ENCODE measurements at places on chromosomes 16 and 17.

DNA sequence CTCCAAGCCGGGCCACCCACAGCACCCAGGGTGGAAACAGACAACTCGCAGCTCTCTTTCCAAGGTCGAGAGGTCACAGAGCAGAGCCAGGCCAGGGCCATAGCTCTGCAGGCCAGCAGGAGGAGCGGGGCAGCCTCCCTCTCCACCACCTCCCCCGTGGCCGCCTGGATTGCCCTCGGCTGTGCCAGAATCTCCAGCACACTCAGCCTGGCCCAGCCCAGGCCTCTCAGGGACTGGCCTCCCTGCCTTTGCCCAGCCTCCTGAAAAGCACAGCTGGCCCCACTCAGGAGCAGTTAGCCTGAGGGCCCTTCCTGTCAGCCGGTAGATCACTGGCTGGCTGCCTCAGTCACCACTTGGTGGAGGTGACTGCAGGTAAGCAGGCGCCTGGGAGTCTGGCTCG, 85.8 kb upstream of the SEC14L1 start:
- DNase-seq, result no peak

GRCh38 chr16:85898521-85899442, at the start of gene IRF8:
IRF8 (plus strand) TSS chr16:85899162; CDS start chr16:85903016, 3,854 bp downstream.
- DNase-seq, result peak; percentile 72

GRCh38 chr16:668519-669171, 713 bp downstream of the RHOT2 start:
- no peak for DNase-seq

GRCh38 chr17:82884341-82884969, 44.6 kb upstream of the ZNF750 start:
- DNase-seq, result no peak

- no peak for DNase-seq
Measured at GRCh38 chr16:76190057-76190456, 87.1 kb upstream of the CNTNAP4 start.

- DNase-seq, result no peak
Measured at GRCh38 chr17:82816358-82816757, 23.5 kb downstream of the ZNF750 start.

DNA sequence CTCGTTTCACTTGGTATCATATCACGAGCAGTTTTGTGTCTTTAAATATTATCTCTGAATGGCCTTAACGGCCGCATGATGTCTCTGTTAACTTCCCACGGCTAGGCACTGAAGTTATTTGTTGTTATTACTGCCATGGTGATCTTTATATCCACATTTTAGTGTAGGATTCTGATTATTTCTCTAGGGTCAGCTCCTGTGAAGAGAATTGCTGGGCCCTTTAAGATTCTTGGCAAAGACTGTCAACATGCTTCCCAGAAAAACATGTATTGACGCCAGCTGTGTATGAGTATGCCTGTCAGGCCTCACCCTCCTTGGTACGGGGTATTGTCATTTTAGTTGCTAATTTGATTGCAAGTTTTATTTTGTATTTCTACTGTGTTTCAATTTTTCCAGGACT, 263.5 kb downstream of the SNX29 start:
- DNase-seq, result no peak

- no peak for DNase-seq
Measured at GRCh38 chr17:76446449-76447231, 6.3 kb downstream of the UBE2O start.

GRCh38 chr16:88431651-88432050, 21.4 kb upstream of the ZFPM1 start:
- DNase-seq, result no peak

GRCh38 chr17:22512057-22512456, 819.7 kb downstream of the KCNJ18 start:
- no peak for DNase-seq

- no peak for DNase-seq
Measured at GRCh38 chr16:293043-293775, 10.2 kb downstream of the PDIA2 start.

- DNase-seq, result no peak
Measured at GRCh38 chr16:661184-661821, 6.6 kb upstream of the RHOT2 start.

DNA sequence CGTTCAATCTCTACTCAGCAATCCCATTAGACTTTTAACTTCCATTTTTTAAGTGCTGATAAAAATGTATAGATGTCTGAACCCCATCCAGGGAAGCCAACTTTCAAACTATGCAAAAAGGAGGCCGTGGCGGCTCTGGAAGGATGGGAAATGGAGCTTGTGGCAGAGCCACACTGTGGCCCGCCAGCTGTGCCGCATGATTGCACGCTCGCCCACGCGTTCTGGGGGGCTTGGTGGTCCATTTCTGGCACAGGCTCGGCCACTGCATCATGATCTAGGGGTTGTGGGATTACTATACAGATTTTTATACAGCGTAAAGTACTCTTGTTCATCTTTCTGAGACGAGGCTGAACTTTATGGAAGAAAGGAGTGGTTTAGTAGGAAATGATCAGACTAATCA, 57.6 kb downstream of the FOXL1 start:
- DNase-seq, result no peak

GRCh38 chr17:82019690-82020571, 2.7 kb downstream of the CENPX start:
- peak; percentile 52 for DNase-seq

- DNase-seq, result no peak
Measured at GRCh38 chr17:5562661-5563360, 21.5 kb downstream of the NLRP1 start.

GRCh38 chr17:50201276-50201854, at the start of gene COL1A1:
COL1A1 (minus strand) TSS chr17:50201631; CDS start chr17:50201513, 118 bp downstream.
- DNase-seq, result no peak

DNA sequence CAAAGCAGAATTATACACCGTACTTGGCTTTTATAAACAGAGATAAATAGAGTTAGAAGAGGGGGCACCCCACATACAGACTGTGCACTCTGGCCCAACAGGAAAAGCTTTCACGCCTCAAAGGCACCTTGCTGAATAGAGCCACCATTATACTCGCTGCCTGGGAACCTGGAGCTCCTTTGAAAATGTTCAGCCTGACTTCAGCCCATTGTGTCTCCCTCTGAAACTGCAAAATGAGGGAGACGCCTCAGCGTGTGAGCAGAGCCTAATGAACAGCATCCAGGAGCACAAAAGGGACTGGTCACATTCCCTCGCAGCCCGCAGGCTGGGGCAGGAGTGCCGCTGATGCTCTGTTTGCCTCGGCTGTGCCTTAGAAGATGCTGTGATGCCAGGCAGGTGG, 46.3 kb downstream of the ABCC12 start:
- no peak for DNase-seq

GRCh38 chr16:26456074-26456473, 610.7 kb upstream of the C16orf82 start:
- DNase-seq, result no peak

DNA sequence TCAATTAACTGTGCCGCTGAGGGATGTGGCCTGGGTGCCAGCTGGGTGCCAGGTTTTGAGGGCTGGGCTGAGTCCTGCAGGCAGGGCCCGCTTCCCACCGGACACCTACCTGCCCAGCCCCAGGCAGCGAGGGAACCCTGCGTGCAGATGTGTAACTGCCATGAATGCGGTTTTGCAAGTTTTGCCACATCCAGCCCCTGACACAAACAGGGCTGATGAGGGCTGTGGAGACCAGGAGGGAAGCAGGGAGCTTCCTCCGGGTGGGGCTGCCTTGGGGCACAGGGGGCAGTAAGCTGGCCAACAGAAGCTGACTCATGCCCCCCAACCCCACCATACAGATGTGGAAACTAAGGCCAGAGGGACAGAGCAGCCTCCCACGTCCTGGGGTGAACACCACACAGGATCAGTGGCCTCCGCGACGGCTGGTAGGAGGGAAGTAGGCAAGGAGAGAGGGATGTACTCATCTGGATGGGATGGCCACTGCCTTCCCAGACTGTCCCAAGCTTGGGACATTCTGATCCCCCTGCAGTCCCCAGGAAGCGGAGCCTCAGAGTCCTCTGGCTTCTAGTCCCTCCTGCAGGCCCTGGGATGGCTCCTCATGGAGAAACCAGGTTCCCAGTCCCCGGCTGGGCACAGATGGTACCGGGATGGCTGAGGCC, 1.6 kb downstream of the UBALD1 start:
- no peak for DNase-seq

GRCh38 chr16:51577621-51578303, 426.7 kb upstream of the SALL1 start:
- DNase-seq, result no peak

DNA sequence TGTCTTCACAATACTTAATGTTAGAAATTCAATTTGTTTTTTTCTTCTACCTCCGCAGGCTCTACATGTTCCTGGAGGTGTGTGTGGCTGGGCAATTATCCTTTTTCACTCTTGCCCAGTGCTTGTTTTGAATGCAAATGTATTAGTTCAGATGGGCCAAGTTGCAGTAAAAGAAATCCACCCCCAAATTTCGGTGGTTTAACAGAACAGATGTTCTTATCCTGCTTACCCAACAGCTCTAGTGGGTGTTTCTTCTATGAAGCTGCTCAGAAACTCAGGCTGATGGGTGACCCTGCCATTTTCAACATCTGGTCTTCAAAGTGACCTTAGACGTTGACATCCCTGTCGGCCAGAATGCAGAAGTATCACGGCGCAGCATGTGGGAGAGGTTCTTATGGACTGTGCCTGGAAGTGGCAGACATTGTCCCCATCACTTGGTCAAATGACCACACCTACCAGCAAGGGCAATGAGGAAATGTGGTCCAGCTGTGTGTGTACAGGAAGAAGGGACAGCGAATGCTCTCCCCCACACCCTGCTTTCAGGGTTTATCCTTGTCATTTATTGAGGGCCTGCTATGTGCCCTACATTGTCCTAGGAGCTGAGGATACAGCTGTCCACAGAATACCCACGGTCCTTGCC, 157.3 kb downstream of the CDH13 start:
- no peak for DNase-seq

GRCh38 chr17:45371414-45372324, 54.8 kb upstream of the MAP3K14 start:
- no peak for DNase-seq

- DNase-seq, result no peak
Measured at GRCh38 chr17:17453088-17453487, 23.7 kb upstream of the MED9 start.

GRCh38 chr16:31451681-31452351, 7.5 kb upstream of the ARMC5 start:
- no peak for DNase-seq

Measured in activated CD4-positive, alpha-beta T cell treated with anti-CD3 and anti-CD28 coated beads, Interleukin-2, amount 50 U/mL, for 24 hours (primary cell).